ENCODE measurements at places on chromosomes 3 and 15.

- DNase-seq, result no peak
Observed at GRCh38 chr3:106121491-106122289, 252.9 kb upstream of the CBLB start.

- no peak for DNase-seq
Observed at GRCh38 chr15:68284616-68285258, 7.2 kb downstream of the FEM1B start.

- DNase-seq, result peak; percentile 13
Observed at GRCh38 chr15:67680641-67681040, 138.1 kb downstream of the MAP2K5 start.

- no peak for DNase-seq
Observed at GRCh38 chr15:74432271-74432967, 1.3 kb downstream of the SEMA7A start.

- DNase-seq, result no peak
Observed at GRCh38 chr3:149142682-149143081, 13.2 kb downstream of the HPS3 start.

- no peak for DNase-seq
Observed at GRCh38 chr3:131282379-131282778, 99.2 kb upstream of the NUDT16 start.

- DNase-seq, result no peak
Observed at GRCh38 chr3:134904776-134905646, 110.0 kb downstream of the EPHB1 start.

DNA sequence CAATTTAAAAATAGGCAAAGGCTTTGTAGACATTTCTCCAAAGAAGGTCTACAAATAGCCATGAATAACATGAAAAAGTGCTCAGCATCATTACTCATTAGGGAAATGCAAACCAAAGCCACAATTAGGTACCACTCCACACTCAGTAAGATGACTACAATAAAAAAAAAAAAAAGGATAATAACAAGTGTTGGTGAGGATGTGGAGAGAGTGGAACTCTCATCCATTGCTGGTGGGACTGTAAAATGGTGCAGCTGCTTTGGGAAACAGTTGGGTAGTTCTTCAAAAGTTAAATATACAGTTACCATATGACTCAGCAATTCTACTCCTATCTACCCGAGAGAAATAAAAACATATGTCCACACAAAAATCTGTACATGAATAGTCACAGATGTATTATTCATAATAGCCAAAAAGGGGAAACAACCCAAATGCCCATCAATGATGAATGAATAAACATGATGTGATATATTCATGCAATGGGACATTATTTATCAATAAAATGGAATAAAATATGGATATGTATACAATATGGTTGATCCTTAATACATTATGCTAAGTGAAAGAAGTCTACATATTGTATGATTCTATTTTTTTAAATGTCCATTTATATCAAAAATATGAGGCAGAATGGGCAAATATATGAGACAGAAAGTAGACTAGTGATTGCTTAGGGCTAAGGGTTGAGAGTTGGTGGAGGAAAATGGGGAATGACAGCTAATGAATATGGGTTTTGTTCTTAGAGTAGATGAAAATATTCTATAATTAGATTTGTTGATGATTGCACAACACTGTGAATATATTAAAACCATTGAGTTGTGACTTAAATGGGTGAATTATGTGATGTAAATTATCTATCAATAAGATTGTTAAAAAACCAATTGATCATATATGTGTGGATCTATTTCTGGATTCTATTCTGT lies 66.1 kb upstream of the SMAD3 start:
- no peak for DNase-seq

DNA sequence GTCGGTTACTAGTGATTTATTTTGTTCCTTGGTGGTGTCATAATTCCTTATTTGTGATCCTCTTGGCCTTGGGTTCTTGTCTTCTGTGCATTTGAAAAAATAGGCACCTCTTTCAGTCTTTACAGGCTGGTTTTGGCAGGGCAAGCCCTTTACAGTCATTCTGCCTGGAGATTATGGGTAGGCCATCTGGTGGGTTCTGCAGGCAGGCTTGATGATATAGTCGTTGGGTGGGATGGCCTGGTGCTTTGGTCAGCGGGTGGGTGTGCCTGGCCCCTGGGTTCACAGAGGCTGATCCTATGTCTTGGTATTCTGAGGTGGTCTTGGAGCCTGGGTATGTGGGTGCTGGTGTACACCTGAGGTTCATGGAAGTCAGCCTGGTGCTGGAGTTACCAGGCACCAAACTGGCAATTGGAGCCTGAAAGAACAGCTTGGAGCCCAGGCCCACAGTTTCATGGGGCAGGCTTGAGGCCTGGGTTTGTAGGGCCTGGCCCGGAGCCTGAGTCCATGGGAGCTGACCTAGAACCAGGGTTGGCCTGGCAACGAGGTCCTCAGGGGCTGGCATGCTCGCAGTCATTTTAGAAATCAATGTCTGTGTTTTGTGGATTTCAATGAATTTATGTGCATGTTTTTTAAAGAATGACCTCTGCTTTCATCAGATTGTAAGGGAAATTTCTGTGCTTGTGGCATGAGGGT lies 63.3 kb downstream of the DOCK3 start:
- no peak for DNase-seq

DNA sequence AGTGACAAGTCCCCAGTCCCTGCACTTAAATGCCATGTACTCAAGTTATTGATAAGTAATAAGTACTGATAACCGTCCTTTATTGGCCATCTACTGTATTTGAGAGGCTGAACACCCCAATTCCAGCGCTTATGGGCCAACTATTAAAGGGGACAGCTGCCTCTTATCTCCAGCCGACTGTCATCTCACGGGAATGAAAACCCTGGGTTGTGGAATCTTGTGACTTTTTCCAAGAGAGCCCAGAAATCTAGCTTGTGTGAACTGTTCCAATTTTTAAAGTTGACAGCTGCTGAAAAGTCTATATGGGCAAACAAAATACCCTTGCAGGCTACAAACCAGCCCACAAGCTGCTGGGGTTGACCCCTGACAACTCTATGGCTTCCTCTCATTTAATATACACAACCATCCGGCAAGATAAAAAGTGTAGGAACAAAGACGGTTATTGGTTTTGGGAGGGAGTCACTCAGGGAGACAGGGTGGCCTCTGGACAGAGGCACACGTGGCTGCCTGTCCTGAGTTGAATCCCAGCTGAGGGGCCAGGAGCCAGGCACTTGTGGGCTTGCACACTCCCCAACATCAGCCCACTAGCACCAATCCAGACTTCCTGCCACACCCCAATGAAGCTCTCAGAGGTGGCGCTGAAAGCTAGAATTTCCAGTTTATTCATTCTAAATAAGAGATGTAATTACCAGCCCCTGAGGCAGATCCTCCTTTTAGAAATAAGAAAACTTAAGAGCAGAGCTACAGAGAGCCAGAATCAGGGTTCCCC lies 16.2 kb downstream of the SPSB4 start:
- no peak for DNase-seq

GRCh38 chr3:126134219-126134975 lies 46.0 kb downstream of the ALDH1L1 start:
- peak; percentile 40 for DNase-seq

DNA sequence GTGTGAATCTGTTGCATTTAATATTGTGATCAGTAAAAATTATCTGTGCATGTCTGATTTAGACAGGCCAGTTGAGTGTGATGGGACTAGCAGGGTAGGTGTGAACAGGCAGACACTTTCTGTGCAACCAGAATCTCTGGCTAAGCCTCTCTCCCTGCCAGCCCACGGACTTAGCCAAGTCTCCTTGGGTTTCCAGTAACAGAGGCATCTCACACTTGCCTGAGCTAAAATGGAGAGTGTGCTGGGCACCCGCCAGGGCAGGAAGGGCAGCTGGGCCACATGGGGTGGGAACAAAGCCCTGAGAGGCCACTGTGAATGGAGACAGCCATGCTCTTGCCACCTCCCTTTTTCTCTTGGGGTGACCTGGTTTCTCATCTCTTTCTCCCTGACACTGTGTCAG lies 12.5 kb upstream of the RPS27L start:
- no peak for DNase-seq
